ENCODE measurements at places on chromosomes 2 and 18.

DNA sequence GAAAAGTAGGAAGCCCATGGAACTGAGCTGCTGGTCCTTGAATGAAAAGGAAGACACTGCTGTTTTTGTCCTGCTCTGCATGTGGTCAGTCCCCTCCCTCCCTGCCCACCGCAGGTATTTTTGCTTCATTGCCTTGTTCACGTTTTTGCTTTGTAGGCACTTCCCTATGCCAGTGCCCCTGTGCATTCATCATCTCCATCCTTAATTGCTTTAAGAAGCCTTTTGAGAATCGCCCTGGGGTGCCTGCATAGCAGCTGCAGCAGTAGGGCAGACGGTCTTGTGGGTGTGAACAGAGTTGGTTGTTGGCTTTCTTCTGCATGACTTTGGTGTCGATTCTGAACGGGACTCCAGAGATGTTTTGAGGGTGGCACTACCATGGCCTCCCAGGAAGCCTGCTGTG is 97.0 kb downstream of the CABLES1 start:
- DNase-seq: no peak

DNA sequence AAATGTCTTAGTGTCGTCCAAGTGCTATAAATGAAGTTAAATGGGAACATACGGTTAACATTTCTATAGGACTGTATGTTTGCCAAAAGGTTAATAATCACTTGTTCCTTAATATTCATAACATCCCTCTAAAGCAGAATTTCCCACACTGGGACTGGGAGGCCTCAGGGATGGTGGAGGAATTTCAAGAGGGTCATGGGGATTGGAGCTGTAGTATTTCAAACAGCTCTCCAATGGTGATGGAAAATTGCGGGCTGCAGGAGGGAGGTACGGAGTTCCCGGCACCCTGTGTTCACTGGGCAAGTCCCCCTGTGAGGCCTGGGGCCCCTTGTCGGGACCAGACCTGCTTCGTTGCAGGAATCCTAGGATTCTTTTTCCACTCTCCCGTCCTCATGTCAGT is 39.8 kb upstream of the CTAGE1 start:
- no peak for DNase-seq

- DNase-seq: no peak
These were observed 2.8 kb upstream of the OTOS start for GRCh38 chr2:240143276-240143675.

DNA sequence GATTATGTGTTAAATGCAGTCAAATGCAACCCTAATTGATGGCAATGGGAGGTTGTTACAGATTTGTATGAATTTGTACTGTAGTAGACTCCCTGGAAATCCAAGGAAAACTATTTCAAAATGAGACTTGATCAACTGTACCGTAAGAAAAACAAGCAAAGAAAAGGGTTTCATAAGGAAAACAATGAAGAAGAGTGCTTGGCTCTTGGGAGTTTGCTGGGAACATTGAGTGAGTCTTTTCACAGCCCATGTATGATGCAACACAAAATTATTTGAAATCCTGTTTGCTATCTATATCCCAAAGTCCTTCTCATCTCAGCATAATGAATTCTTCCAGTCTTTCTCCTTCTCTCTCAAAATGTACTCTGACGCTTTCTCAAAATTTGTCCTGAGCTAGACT is 67.0 kb upstream of the OSR1 start:
- no peak for DNase-seq

- DNase-seq: no peak
These were observed 121.9 kb downstream of the CABLES1 start for GRCh38 chr18:23257137-23257536.

- DNase-seq: no peak
These were observed 49.7 kb upstream of the NFE2L2 start for GRCh38 chr2:177314194-177314593.

- DNase-seq: no peak
These were observed 9.3 kb upstream of the RGPD4 start for GRCh38 chr2:107817378-107817777.

GRCh38 chr2:201642086-201642578 is 1.2 kb downstream of the TMEM237 start:
- DNase-seq: no peak

DNA sequence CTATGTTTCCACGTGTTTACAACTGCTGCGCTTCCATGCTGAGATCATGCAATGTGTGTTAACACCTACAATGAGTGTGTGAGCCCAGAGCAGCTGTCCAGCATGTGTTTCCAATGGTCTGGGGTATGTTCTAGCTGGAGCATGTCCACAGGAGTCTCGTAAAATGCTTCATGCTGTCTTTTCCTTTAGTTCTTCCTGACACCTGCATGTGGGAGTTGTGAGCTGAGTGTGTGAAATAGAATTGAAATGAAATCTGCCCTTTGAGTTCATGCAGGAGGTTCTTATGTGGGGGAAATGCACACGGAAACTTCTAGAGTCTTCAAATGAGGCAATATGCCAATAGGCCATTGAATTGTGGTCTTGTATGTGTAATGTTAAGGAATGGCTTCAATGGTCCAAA is 205.1 kb downstream of the RND3 start:
- no peak for DNase-seq

DNA sequence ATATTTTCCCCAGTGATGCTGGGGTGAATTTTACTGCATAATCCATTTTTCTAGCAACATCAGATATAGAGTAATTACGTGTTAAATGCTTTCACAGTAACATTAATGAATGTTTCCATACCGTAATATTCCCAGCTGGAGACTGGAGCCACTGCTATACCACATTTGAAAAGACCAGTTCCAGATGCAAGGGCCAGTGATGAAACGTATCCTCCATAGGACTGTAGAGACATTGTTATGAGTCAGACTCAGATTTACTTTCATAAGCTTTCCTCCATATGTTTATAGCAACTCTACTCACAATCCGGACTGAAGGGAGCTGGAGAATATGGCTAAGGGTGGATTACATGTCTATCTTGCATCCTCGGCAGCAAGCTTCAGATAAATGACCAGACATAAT is 22.7 kb upstream of the GCG start:
- DNase-seq: no peak

DNA sequence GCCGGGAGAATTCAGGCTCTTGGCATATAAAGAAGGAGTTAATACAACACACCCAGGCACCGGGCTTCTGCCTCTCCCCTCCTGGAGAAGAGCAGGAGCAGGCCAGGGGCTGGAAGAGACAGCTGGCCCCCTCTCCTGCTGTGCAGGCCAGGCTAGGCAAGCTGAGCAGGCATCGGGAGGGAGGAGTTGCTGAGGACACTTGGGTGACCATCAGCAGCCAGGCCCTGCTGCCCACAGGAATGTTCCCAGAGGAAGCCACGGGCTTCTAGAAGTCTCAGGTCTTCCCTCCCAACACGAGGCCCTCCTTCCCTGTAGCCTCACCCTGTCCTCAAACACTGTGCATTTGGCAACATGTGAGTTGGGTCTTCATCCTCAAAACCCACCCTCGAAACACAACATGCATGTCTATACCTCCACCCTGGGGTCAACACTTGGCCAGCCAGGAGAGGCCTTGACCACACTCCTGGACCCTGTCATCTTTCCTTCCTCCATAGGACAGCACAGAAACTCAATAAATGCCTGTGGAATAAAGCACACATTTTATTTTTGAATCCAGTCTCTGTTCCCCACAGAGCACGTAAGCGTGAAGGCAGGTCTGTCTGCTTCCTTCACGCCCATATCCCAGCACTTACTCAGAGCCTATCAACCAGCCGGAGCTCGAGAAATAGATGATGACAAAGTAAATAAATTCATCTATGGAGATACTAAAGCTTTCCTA is 433.8 kb upstream of the ID2 start:
- no peak for DNase-seq

GRCh38 chr2:117065912-117066311 is 748.6 kb upstream of the DDX18 start:
- DNase-seq: no peak

DNA sequence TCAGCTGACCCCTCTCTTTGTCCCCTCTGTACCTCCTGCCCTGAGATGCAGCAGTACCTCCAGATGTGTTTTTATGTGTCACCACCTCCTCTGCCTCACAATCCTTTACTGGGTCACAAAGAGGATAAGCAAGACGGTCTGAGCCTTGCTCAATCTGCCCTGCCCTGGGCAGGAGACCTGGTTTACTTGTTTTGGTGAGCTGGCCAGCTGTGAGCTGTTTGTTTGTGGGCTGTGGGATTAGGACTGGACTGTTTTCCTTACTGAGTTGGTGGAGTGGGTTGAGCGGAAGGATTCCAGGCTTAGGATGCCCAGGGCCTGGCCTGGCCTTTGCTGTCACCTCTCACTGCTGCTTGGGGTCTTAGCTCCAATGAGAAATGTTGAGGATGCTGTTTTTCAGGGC is 299.5 kb downstream of the SRBD1 start:
- DNase-seq: no peak

GRCh38 chr2:179252423-179252822 is 12.2 kb downstream of the SESTD1 start:
- no peak for DNase-seq

- DNase-seq: no peak
These were observed 34.1 kb downstream of the AGAP1 start for GRCh38 chr2:235527806-235528469.

- no peak for DNase-seq
These were observed 10.0 kb downstream of the ACOXL start for GRCh38 chr2:110742412-110742811.

DNA sequence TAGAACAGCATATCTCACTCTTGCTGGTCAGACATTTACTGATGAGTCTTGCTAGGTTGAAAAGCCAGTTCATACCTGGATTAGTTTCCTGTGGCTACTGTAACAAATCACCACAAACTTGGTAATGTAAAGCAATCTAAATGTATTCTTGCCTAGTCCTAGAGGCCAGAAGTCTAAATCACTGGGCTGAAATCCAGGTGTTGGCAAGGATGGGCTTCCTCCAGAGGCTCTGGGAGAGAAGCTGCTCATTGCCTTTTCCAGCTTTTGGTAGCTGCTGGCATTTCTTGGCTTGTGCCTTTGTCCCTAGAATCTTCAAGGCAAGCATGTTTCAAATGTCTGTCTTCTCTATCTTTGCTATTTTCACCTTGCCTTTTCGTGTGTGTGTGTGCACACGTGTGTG is 62.3 kb upstream of the MAP4K3 start:
- no peak for DNase-seq

- DNase-seq: peak; percentile 55
These were observed 993 bp downstream of the RBMS1 start for GRCh38 chr2:160492401-160493226.

- DNase-seq: no peak
These were observed 14.9 kb downstream of the LPIN2 start for GRCh38 chr18:2997846-2998564.

DNA sequence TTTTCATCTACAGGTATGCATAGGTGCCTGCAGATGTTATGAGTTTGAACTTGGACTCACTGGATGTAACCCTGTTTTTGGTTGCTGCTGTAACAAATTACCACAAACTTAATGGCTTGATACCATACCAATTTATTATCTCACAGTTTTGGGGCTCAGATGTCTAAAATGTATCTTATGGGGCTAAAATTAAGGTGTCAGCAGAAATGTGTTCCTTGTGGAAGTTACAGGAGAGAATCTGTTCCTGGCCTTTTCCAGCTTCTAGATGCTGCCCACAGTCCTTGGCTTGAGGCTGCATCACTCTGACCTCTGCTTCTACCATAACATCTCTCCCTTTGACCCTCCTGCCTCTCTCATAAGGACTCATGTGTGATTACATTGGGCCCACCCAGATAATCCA is 47.6 kb downstream of the POLE4 start:
- DNase-seq: no peak

DNA sequence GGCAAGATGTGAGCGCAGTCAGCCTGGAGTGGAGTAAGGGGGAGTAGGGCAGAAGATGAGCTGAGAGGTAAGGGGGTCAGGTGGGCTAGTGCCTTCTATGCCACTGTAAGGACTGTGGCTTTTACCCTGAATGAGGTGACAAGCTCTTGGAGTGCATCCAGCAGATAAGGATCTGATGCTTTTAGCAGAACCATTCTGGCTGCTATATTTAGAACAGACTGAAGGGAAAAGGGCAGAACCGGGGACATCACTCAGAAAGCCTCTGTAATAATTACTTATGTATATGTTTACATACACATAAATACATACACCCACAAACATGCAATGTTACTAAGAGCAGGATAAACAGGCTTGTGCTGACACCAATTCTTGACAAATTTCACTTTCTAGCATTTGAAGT is 124.8 kb downstream of the DTNB start:
- no peak for DNase-seq

All from HTR-8/SVneo (cell line).